ENCODE measurements at places on chromosomes 7 and 10.

DNA sequence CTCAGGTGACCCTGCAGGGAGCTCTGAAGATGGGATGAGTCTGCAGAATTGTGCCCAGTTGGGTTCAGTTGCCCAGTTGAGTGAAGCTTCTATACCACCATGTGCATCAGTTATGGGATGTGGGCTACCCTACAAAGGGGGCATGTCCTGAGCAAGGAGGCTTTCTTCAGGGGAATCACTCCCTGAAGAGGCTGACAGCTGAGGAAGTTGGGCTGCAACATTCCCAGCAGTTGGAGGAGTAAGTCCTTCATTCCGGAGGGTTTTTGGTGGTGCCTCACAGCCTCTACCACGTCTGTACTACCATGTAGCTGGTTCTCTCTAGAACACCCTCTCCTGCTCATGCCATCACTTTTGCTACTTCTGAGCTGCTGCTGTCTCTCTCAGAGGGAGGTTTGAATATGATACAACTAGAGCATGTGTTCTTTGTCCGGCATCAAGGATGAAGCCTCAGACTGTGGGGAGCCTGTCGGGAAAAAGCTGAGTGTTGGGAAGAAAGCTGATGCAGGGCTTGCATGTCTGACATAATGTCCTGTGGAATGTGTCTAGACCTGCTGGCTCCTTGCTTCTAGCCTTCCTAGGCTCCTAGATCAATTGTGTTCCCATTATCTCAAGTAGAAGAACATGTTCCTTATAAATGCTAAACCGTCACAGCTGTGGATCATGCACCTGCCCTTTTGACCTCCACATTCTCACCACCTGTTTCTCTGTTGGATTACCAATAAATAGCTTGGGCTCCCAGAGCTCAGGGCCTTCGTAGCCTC is 355.8 kb downstream of the CCSER2 start:
- DNase-seq = no peak

DNA sequence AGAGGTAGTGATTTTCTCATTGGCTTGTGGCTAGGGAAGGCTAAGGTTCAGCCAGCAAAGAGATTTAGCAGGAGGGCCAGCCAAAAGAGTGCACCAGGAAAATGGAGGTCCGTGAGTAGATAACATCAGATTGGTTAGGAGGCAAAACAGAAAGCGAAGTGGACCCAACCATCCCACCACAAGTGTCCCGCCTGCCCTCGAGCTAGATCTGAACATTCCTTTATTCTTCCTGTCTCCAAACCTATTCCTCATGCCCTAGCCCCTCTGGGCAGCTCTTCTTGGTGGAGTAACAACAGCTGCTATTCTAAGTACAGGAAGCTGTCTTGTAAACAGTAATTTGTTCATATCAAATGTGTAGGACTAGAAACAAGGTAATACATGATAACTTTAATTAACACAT is 85.7 kb upstream of the BET1 start:
- DNase-seq = no peak

DNA sequence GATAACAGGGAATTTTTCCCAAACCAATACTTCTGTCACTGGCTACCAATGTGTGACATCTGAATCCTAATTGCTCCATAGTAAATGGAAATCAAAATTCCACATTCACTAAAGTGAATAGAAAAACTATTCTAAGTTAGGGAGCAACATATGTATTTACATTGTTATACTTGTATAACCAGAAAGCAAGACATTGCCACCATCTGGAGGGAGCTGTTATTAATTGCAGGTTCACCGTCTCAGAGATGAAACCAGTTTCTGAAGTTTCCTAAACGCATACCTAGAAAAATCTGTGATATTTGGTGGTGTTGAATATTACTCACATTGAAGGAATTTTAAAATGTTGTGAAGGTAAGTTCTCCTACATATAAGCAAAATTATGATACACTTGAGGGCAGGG is 390.1 kb downstream of the NXPH1 start:
- DNase-seq = no peak

DNA sequence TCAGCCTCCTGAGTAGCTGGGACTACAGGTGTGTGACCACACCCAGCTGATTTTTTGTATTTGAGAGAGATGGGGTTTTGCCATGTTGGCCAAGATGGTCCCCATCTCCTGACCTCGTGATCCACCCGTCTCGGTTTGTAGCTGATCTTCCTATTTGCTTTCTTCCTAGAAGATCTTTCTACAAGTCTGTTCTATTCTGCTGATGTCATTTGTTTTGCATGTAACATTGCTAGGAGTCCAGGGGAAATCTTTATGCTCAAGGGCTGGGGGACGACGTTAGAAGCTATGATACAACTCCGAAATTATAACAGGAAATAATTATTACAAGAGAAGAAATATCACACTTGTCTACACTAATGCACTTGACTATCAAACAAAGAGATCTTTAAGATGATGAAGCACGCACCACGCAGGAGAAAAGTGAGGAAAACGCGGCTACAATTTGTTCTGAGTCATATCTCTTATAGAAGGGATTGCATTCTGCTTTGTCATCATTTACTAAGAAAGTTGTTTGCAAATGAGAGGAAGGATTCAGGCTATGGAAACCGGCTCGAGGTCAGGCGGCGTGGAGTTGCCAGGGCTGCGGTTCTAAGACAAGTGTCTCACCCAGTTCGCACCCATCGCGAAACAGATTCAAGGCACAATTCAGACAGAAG is 103.0 kb upstream of the CARD11 start:
- DNase-seq = no peak

DNA sequence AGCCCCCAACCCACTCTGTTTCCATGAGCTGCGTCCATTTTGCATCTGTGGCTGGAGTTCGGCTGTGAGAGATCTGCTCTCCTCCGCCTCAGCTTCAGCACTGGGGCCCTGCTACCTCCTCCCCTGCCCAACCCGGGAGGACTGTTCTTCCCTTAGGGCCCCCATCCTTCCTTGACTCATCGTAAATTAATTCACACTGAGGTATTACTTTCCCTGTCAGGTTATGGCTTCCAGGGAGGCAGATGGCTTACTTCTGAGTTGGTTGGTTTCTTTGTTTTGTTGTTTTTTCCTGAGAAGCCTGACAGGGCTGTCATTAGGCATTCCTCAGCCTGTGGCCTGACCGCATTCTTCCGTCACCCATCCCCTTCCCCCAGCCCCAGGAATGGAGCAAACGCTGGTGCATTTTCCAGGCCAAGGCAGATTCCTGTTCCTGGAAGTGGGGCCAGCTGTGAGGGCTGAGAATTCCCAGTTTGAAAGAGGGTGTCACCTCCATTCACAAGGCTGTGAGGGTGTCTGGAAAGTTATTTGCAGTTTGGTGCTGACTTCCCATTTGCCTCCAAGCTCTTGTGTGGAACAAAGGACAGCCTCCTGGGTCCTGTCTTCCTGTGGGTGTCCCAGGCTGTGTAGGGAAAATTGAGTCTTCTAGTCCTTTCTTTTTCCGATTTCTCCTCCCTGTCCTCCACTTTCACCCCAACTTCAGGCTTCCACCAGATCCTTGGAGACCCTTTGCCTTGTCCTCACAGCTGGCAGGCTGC is 11.7 kb downstream of the CPA5 start:
- DNase-seq = no peak

- DNase-seq = no peak
Measured at GRCh38 chr10:43372765-43373361, 1.4 kb downstream of the FXYD4 start.

DNA sequence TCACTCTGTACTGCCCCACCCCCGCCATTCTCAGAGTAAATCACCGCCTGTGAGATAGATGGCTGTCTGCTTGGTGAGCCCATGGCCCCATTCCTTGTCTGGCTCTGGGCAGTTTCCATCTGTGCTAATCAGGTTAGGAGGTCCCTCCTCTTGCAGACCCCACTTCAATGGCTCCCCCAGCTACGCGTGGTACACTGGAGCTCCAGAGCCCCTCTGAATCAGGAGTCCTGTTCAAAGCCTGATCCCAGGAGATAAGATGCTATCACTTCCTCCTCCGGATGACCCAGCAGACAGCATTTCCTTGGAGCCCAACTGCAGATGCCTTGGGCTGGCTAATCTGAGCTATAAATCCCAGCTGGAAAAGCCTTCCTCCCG is 122.3 kb downstream of the SH3PXD2A start:
- DNase-seq = no peak

DNA sequence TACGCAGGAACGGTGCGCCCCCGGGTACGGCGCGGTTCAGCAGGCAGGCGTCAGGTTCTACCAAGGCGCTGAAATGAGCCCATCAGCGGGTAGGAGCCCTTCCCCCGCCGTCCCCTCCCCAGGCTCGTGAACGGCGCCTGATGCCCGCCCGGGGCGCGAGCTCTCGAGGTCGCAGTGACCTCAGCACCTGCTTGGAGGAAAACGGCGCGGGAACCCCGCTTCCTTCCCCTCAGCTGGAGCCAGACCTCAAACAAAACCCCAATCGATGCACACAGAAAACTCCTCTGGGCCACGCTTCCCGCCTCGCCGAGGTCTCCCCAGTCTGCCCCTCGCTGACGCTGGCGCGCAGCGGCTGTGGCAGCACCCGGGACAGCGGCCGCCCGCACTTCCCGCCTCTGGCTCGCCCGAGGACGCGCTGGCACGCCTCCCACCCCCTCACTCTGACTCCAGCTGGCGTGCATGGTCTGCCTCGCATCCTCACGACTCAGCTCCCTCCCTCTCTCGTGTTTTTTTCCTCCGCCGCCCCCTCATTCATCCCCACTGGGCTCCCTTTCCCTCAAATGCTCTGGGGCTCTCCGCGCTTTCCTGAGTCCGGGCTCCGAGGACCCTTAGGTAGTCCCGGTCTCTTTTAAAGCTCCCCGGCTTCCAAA is 514 bp upstream of the GAD2 start:
- peak; percentile 26 for DNase-seq

DNA sequence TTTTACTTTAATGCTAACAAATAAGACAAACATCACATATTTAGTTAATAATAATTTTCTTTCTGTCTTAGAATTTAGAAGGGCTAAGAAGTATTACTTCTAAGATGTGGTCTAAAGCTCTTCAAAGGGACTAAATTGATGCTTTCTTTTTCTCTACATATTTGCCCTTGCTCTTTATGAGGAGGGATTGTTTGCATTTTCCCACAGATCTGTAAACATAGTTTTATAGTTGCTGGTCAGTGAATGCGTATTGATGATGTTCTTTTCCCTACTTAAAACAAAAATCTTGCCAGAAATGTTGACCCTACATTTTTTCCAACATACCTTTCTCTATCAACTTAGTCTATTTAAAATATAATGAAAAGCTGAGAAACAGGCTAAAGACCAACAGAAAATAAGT is 372.4 kb upstream of the LRGUK start:
- DNase-seq = no peak

GRCh38 chr10:5047912-5048628 is 44.4 kb upstream of the AKR1C2 start:
- DNase-seq = no peak

DNA sequence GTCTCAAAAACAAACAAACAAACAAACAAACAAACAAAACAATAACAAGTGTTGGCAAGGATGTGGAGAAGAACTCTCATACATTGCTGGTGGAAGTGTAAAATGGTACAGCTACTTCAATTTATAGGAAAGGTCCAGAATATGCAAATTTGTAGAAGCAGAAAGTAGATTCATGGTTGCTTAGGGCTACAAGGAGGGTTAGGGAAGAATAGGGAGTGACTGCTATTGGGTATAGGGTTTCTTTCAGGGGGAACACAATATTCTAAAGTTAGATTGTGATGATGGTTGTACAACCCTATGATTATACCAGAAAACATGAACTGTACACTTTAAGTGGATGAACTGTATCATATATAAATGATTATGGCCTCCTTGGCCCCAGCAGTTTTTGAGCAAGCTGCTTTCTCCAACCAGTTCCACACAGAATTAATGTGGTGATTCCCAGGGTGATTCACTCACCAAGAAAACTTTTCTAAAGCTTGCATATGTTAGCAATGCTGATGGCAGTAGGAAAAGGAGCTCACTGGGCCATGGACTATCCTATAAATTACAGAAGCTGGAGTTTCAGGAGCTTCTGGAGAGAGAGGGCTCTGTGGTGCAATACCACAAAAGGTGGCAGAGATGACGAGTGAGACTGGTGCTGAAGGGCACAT is 52.8 kb upstream of the KCNIP2 start:
- no peak for DNase-seq

GRCh38 chr10:58336242-58336641 is 1.4 kb downstream of the UBE2D1 start:
- DNase-seq = no peak

GRCh38 chr10:22226599-22226998 is 8.8 kb upstream of the EBLN1 start:
- no peak for DNase-seq

DNA sequence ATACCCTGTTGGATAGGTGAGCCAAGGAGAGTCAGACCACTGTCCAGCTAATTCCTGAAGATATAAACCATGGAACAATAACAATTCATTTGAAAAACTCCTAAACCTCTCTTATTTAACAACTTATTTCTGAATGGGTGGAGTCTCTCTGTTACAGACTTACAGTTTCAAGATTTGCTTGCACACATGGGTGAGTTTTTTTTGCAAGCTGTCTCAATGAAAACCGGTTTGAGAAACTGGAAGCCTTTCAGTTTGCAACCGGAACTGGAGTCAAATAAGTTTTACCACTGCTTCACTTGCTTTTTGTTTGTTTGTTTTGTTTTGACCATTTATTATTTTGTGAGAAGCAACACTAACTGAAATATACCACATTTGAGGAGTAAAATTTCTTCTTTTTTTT is 243.8 kb downstream of the MTERF1 start:
- DNase-seq = no peak

DNA sequence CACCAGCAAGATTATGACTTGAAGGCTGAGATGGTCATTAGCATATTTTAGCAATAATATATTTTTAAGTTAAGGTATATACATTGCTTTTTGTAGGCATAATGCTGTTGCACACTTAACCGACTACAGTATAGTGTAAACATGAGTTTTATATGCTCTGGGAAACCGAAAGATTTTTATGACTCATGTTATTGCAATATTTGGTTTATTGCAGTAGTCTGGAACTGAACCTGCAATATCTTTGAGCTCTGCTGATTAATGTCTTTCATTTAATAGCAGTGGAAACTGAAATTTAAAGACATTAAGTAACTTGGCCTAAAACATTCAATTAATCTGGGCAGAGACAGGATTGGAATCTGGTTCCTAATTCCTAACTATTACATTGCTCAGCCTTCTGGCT is 266.7 kb upstream of the PLXDC2 start:
- DNase-seq = no peak

DNA sequence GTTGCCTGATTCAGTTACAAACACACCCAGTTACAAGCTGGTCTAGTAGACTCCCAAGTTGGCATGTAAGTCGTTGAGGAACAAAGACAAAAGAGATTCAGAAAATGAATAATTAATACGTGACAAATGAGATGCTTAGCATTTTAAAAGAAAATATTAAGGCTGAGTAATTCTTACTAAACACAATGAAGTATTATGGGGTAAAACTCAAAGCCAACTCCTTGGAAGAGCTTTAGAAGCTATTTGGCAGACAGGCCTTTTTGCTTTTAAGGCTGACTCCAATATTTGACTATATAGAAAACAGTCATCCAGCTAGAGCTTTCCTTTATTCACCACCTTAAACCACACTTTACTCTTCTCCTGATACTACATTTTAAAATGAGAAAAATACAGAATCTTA is 5.4 kb downstream of the TRDMT1 start:
- no peak for DNase-seq

- no peak for DNase-seq
Measured at GRCh38 chr10:69842020-69842419, 40.3 kb downstream of the COL13A1 start.
